ENCODE measurements at places on chromosomes 4 and X. TPM values are rescaled to one million over a fixed set of nuclear protein-coding genes. Genes with fewer than 3 reads are reported as not detected.

- no peak for DNase-seq
Measured at GRCh38 chr4:71732706-71733105, 51.2 kb downstream of the GC start.

- DNase-seq = no peak
Measured at GRCh38 chr4:69239557-69240168, 25.1 kb upstream of the UGT2B11 start.

DNA sequence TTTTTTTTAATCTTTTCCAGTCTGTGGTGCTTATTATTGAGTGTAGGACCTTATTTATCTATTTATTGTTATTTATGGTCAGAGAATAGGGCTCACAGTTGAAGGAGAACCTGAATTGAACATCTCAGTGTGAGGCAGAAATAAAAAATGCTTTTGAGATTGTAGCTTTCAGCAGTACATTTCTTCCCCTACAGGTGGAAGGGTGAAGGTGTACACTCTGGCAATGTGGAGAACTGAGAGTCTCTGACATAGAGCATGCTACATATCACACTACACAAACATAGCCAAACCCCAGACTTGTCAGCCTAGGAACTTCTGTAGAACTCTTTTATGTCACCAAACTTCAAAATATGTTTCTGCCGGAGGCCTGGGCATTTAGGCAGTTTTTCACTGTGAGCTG, 140.2 kb downstream of the STIM2 start:
- DNase-seq = no peak

DNA sequence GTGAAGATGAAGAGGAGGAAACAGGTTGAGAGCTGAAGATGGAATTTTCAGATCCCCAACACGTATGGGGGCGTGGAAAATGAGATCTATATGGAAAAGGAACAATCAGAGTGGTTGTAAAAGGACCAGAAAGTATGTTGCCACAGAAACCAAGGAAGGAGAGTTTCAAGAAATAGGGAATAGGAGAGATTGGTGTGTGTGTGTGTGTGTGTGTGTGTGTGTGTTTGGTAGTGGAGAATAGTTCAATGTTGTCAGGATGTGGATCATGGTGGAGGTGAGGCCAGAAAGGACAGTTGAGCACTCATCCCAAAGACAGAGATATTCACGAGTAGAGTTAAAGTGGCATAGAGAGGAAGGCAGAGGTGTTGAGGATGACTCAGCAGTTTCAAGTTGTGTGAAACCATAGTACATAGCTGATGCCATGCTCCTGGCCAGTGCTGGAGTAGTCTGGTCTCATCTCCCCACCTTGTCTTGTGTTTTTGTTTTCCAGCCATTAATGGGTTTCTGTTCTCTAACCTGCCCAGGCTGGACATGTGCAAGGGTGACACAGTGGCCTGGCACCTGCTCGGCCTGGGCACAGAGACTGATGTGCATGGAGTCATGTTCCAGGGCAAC, 36.1 kb downstream of the HEPH start:
- no peak for DNase-seq

Gene IL15
- 3.5 TPM for total RNA-seq
